Naive thymus-derived CD8-positive, alpha-beta T cell (primary cell): ENCODE measurements at places on chromosomes 7 and 10.

DNA sequence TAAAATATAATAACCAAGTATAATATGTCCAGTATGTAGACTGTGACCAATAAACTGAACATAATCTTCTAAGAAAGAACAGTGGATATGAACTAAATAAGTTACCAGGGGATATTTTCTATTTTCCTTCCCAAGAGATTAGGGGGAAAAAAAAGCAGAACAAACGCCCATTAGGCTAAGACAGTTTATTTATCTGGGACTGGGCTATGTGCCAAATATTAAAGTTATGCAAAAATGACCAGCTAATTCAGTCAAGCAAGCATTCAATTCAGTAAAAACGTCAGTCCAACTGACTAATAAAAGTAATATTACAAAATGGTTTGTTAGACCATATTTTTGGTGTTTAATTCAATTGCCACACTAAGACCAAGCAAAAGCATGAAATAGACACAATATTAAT, 122.2 kb downstream of the TSPAN12 start:
- DNase-seq, result no peak

- no peak for DNase-seq
These were observed 30.7 kb upstream of the KCNIP2 start for GRCh38 chr10:101874252-101874651.

GRCh38 chr7:449324-450019, 70.2 kb downstream of the PDGFA start:
- peak; percentile 25 for DNase-seq

GRCh38 chr10:98195120-98195519, 60.7 kb downstream of the R3HCC1L start:
- DNase-seq, result no peak

DNA sequence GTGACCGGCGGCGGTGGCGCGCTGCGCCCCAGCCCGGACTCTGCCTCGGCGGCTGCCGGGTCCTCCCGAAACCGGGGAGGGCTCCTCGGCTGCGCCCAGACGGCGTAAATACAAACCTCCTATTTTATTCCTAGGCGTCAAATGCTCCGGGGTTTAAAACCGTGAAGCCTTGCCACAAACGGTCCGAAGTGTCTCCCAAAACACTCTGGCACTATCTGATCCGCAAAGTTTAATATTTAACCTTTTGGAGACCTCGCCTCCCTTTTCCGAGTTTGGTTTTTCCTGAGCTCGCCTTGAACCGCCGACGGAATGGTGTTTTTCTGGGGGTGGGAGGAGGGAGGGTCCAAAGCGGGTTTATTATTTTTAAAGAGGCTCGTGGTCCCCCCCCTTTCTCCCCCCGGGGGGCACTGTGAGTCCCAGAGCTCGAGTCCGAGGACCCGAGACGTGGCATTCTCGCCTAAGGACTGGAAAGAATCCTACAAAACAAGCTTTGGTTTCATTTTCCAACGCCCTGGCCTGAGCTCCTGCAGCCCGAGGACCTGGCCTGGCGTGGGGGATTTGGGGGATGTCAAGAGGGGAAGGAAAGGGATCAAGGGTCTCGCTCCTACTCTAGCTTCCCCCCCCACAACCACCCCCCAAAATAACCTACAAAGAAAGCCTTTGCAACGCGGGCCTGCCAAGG, 1.8 kb downstream of the TNRC18 start:
- no peak for DNase-seq

GRCh38 chr7:137446025-137446424, 102.5 kb upstream of the PTN start:
- DNase-seq, result no peak

DNA sequence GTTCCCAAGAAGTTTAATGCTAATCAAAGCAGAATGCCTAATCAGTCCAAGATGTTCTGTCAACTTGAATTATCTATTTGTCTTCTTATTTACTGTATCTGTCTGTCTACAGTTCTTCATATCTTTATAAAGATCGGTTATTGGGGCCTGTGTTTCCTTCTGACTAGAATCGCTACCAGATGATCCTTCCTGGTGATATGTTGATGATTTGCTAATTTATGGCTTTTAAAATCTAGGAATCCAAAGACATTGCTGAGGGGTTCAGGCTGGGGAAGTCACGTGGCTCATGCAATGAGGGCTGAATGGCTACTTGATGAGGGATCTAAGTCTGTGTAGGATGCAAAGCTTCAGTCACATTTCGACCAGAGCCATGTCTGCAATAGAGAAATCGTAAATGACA, 536.3 kb downstream of the KCNMA1 start:
- DNase-seq, result no peak

GRCh38 chr10:99711129-99711719, 20.7 kb downstream of the COX15 start:
- DNase-seq, result peak; percentile 33

- DNase-seq, result no peak
These were observed 85.7 kb downstream of the GLI3 start for GRCh38 chr7:42151309-42151708.

DNA sequence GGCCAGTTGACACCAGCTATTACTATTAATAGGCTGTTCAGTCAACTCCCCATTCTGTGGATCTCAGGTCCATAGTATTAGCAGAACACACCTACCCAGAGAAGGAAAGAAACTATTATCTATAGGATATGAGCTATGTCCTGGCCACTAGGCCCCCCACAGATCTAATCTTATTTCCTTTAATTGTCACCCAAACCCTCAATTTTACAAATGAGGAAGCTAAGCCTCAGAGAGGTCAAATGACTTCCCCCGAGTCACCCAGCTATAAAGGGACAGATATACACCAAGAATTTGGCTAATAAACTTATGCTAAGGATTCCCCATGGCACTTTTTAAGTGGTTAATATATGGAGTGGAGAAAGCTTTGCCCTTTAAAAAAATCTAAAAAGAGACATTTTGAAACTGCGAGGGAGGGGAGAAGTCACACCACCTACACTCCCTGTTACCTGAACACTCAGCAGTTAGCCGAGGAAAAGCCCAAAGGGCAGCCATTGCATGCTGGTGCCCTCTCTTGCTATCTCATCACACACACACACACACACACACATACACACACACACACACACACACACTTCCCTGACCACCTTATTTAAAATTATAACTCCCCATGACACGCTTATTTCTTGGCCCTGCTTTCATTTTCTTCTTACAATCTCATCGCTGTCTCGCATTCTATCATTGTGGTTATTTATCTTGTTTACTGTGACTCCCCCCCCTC, 157.0 kb upstream of the ADO start:
- no peak for DNase-seq

DNA sequence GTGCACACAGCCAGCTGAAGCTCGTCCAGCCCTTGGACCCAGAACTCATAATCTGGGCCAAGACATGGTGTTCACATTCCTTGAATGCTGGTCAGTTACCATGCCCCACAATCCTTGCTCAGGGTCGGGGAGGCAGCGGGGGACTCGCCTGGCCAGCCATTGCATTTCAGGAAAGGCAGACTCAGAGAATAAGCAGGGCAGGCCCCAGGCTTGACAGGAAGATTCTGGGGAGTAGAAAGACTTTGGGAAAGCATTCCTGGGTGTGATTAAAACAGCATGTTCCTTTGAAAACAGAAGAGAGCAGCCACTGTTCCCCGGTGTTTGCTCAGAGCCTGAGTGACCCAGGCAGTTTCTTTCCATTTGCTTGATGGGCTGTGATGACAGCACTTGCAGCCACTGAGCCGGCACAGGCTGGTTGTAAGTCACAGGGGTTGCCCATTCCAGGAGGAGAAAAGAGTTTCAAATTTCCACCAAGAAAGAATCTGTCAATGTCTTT, 473.7 kb downstream of the TYW1 start:
- DNase-seq, result no peak

DNA sequence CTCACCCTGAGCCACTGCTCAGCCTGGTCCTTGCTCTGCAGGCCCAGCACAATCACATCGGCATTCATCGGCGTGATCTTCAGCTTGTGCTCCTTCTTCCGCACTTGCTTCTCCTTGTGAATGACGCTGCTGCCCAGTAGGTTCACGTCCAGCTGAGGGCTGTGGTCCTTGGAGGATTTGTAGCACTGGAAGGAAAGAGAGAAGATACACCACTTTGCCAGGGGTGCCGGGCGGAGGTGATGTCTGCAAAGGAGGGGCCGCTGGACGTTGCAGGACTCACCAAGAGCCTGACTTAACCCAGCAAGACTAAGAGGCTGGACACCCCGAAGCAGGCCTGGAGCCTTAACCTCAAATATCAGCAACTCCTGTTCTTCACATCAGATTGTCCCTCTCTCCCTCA, 74.8 kb downstream of the VWA2 start:
- DNase-seq, result no peak

GRCh38 chr7:88041583-88041982, 107.5 kb downstream of the ADAM22 start:
- no peak for DNase-seq

- DNase-seq, result no peak
These were observed 355.7 kb upstream of the STEAP1 start for GRCh38 chr7:89798599-89798996.
